ENCODE measurements at places on chromosomes 1 and 21.

GRCh38 chr1:75615613-75616435 lies 4.9 kb upstream of the SLC44A5 start:
- DNase-seq: peak; percentile 83

DNA sequence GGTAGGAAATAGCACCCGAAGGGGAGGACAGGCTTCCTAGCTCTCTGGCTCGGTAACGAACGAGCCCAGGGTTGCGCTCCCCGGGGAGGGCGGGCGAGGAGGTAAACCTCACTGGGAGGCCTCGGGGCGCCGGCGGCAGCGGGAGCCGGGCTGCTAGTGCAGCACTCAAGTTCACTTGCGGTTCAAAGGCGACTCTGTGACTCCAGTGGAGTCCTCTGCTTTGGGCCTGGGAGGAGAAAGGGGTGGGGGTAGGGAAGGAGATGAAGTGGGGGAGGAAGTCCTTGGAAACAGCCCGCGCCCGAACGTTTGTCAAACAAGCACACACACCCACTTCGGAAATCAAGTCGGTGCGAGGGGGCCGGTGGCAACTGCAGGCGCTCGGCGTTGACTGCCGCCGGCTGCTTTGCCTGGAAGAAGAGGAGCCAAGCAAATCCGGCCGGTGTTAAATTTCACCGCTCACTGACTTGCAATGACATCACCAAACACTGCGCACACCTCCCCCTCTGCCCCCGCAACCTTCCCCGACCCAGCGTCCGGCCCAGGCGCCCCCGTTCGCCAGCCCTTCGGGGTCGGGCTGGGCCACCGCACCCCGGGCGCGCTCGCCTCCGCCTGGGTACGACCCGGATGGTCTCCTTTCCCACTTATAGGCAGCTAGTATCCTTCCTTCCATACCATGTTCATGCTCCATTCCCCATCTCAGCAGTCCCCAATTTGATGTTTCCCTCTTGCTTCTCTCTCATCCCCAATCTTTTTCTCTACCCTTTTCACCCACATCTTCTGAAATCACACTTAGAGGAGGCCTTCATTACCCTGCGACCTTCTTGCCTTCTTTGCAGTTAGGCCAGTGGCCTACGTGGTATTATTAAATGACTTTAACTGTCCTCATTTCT lies at the start of gene COL24A1:
Gene COL24A1, minus strand, starts transcription at position 207 of the 890 bp plus-strand sequence. CDS start 376 bp downstream, outside the sequence.
- DNase-seq: no peak

GRCh38 chr1:96741335-96741734 lies 19.8 kb downstream of the PTBP2 start:
- DNase-seq: no peak

- no peak for DNase-seq
Observed at GRCh38 chr1:19495799-19496526, 10.6 kb upstream of the CAPZB start.

- no peak for DNase-seq
Observed at GRCh38 chr1:6969106-6969505, 183.9 kb downstream of the CAMTA1 start.

- no peak for DNase-seq
Observed at GRCh38 chr21:46151989-46152926, 3.1 kb downstream of the FTCD start.

DNA sequence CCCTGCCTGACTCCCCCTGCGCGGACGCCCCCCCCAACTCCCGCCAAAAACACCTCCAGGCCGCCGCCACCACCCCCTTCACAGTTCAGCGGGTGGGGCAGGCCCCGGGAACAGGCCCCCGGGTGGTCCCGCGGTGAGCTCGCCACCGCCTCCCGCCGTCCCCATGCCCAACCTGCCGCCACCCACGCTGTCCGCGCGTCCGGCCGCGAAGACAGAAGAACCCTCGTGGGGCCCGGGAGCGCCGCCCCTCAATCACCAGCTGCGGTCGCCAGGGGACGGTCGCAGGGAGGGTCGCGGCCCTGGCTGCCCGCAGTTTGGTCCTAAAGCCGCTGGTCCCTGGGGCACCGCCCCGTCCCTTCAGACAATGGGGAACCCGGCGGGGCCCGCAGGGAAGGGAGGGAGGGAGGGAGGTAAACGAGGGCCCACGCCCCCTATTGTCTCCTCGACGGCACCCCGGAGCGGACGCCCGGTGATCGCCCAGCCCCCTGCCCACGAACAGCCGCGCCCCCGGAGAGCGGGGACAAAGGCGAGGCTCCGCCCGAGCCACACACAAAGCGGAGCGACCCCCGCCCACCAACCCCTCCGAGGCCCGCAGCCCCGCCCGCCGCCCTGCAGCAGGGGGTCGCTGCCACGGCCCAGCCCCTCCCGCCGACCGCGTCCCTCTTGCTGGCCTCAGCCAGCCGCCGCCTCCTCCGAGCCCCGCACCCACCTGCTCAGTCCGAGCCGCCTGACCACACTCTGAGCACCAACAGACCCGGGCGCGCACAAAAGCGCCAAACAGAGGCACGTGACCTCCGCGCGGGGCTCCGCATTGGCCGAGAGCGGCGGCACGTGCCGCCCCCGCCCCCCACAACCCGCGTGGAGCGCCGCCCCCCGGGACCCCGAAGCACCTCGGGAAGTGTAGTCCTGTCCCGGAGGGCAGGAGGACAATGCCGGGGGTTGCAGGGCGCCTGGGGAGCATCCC lies at the start of gene STMN1:
Gene STMN1, minus strand, starts transcription at position 740 of the 964 bp plus-strand sequence. CDS start 1,743 bp downstream, outside the sequence.
- DNase-seq: peak; percentile 93

DNA sequence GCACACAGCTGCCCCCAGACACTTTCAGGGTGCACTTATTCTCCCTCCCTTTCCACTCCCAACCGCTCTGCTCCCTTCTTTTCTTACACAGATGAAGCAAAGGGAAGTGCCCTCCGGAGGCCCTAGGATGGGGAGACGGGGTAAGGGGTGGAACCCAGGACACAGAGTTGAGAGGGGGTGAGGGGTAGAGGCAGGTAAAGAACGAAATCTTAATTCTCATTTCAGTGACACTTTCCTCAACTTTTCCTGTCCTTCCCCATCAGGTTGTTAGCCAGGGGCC lies 12.8 kb downstream of the PLEKHO1 start:
- no peak for DNase-seq

DNA sequence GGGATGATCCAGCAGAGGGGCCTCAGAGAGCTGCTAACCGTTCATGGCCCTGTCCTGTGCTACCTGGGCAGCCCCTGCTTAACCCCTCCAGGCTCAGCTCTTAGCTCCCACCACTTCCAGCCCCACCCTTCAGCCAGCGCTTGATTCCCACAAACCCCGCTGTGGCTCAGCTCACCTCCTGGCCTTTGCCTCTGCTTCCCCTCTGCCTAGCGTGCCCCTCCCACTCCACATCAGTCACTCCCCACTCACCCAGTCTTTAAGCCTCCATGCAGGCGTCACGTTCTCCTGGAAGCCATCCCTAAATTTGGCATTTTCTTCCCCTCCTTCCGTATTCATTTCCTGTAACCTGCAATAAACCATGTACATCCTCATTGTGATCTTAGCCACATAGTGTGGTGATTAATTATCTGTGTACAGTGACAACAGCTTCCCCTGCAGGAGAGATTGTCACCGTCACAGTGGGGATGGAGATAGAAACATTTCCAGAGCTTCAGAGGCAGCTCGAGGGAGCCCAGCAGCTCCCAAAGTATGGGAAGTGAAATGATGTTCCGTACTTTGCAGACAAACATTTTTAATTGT lies 65.5 kb downstream of the EPHB2 start:
- no peak for DNase-seq

GRCh38 chr1:54800041-54800898 lies 853 bp downstream of the TTC22 start:
- no peak for DNase-seq

DNA sequence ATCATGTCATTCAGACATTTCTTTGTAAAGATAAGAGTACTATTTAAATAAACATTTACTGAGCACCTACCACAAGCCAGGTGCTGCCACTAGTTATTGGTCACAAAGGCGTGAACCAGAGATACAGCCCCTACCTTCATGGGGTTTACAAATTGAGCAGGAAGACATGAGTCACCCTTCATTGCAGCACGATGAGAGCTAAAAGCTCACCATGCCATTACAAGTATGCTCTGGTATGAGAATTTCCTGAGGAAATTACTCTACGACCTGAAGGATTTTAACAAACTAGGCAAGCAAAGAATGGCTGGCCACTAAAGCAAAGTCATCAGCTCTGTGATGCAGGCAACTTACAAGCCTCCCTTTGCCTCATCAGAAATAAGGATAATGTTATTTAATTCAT lies 346.8 kb downstream of the BRINP2 start:
- DNase-seq: no peak

DNA sequence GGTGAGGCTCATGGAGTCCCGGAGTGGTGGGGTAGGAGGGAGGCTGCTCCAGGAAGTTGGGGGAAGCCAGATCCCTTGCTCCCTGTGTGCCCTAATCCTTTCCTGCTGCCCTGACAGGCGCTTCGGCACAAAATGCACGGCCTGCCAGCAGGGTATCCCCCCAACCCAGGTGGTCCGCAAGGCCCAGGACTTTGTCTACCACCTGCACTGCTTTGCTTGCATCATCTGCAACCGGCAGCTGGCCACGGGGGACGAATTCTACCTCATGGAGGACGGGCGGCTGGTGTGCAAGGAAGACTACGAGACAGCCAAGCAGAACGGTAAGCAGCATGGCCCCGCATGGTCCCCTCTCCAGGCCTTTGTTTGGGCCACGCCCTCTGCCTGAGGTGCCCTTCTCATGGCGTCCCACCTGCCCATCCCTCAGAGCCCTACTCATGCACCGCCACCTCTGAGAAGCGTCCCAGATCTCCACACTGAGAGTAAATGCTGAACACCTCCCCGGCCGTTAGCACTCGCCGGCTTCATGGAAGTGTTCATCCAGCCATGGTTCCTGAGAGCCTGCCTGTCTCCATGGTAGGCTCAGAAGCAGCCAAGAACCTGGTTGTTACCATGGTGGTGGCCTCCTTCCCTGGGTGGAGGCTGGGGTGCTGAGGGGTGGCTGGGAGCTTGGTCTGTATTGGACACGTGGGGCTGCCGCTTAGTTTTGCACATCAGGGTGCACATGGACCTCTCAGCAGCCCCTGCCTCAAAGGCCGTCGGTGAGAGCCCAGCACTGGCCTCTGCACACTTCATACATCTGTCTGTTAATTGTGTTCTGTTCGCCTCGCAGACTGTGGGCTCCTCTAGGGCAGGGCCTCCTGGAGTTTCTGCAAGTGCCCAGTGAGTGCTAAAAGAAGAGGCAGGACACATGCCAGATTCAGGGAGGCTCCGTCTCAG lies 36.5 kb downstream of the LHX4 start:
- peak; percentile 23 for DNase-seq

DNA sequence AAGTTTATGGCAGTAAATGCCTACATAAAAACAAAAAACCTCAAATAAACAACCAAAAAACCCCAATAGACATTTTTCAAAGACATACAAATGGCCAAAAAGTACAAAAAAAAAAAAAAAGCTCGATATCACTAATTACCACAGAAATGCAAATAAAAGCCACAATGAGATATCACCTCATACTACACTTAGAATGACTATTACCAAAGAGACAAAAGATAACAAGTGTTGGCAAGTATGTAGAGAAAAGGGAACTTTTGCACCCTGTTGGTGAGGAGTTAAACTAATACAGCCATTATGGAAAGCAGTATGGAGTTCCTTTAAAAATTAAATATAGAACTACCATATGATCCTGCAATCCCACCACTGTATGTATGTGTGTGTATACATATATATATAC lies 21.1 kb downstream of the SLC25A24 start:
- DNase-seq: no peak

DNA sequence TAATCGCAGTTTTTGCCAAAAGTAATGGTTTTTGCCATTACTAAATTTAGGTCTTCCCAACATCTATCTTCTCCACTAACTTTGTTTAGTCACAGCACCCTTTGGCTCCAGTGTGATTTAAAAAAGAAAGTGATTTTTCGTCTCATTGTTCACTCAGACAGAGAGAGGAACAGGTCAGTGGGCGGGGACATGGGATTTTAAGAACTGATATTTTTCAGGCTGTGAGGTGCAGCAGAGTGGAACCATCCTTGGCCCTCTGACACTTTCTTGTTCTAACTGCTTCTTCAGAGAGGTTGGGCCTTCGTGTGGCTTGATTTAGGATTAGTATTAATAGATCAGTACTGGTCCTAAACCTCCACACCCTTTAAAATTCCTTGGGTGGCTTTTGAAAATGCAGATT lies 38.8 kb downstream of the CASQ2 start:
- DNase-seq: no peak

GRCh38 chr1:177914603-177915002 lies 55.3 kb downstream of the SEC16B start:
- DNase-seq: no peak

GRCh38 chr1:203178821-203179666 lies 3.4 kb upstream of the MYBPH start:
- DNase-seq: no peak

GRCh38 chr1:201436393-201436792 lies 14.9 kb upstream of the TNNI1 start:
- DNase-seq: peak; percentile 42

- DNase-seq: no peak
Observed at GRCh38 chr1:164914208-164914607, 355.2 kb downstream of the PBX1 start.

- DNase-seq: no peak
Observed at GRCh38 chr1:57091642-57092041, 125.8 kb upstream of the C8B start.

DNA sequence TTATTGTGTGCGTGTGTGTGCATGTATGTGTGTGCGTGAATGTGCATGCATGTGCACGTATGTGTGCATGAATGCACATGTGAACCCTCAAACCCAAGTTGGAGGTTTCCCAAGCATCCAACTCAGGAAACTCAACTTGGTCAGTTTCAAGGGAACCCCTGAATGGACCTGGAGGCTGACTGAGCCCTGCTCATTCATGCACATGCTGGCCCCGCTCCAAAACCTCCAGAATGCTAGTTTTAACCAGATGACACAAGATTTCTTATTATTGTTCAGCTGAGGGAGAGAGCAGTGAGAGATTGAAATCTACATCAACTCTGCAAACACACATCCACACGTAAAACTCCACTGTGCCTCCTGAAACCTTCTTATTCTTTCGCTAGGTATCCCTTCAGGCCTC lies 104.4 kb downstream of the OMA1 start:
- DNase-seq: no peak

- no peak for DNase-seq
Observed at GRCh38 chr1:198160222-198160621, 3.4 kb downstream of the NEK7 start.

DNA sequence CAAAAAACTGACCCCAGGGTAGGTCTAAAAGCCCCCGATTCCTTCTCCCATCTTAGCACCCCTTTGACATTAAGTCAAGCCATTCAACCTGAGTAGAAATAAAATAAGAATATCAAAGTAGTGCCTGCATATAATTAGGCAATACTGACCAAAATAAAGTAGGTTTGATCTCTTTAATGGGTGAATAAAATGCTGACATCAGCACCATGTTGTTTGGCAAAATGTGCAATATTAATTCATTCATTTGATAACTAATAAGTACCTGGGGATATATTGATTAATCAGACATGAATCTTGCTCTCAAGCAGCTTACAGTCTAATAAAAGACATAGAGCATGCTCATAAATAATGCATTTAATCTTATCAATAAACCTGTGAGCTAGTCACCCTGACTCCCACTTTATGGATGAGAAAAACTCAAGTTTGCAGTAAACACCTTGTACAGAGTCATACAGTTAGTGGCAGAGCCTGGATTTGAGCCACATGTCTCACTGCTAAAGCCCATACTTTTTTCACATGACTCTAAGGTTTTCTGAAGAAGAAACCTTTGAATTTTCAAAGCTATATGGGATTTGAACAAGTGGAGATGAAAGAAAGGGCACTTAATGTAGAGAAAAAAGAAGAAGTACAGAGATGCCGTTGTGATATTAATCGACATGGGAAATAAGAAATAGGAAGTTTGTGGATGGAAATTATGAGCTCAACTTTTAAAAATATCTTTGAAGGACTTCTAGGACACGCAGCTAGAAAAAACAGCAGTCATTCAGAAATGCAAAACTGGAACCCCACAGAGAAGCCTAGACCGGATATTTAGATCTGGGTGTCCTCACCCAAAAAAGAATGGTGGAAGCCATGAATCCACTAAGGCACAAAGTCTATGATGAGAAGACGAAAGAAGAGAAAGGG lies 183.9 kb downstream of the TOMM20 start:
- no peak for DNase-seq
